Head of caudate nucleus (tissue), 42 donors: ENCODE measurements at places on chromosomes 5 and 9.

DNA sequence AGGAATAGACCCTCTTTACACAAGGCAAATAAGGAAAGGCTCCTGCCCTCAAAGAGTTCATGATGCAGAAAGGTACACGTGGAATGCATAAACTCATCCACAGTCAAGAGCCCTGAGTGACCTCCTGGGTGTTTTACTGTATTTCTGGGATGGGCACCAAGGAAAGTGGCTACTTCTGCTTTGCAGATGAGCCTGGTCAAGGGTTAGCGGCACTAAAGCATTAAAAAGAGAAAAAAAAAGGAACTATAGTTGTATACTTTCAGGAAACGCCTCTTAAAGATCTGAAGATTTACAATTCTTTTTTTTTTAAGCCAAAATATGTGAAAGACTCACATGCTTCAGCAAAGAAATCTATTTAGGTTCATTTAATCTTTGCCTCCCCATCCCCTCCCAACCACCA is 366.2 kb upstream of the PDE4D start:
- no peak for DNase-seq

DNA sequence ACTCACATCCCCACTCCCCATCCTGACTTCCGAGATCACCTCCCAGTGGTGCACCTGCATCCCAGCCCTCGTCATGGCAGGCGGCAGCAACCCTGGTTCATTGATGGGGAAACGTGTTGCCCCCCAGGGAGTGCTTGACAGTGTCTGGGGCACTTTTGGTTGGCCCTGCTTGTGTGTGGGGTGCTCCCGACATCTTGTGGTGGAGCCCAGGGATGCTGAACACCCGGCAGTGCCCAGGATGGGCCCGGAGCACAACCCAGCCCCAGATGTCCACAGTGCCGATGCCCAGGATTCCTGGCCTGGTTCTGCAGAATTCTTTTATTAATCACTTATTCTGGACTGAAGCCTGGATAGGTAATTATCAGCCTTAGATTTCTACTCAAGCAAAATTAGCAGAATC is 3.7 kb downstream of the MRPL36 start:
- DNase-seq: peak; percentile 25

DNA sequence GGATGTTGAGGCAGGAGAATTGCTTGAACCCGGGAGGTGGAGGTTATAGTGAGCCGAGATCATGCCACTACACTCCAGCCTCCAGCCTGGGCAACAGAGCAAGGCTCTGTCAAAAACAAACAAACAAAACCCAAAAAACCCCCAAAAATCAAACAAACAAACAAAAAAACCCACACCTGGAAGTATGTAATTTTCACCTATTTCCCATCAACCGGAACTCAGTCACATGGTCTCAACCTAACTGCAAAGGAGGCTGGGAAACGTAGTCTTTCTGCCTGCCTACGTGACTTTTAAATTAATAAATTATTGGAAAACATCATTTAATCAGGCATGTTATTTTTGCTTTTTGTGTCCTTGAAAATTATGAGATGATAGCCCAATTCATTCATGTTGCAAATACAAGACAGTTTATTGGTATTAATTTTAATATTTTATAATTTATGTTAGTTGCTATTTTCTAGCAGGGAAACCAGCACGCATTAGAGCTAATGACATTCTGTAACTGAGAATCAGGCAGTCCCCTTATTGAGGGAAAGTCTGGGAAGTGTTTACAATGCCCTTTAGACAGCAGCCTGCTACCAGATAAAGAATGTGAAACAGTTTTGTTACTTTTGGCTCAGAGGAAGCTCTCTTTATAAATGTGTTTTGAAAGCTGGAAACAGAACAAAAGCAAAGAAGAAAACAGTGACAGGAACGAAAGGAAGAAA is 110.3 kb downstream of the NXNL2 start:
- no peak for DNase-seq

DNA sequence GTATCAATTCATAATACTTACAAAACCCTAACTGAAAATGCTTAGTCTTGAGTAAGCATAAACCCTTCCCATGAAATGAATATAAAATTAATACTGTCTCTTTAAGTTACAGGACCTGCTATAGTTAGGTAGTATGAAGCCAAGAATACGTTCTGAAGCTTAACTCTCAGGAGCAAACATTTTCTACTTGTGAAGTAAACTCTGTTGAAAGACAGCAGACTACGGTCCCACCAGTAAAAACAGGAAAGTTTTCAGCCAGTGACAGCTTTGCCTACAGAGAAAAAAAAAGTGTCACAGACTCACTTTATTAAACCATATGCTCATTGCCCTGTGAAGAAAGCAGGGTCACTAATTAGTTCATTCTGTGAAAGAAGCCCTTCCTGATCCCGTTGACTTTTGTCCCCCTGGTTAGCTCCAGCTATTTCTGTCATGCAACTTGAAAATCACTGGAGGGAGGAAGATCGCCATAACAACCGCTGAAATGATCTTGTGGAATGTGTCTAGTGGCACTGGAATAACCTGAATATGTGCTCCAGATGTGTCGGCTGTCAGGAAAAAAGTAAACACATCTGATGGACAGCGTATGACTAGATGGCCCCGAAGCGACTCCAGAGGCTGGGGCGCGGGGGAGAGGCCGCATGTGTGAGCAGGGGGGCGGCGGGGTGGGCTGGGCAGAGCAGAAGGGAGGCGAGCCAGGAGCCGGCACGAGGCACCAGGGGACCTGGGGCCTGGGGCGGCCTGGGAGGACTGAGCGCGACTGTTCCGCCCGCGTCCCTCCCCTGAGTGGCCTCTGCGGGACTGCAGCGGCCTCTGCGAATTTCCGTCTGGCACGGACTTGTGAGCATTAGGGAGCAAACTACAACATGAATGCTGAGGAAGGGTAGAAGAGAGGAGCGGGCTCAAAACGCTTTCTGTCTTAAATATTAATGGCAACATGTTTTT is 41.9 kb downstream of the BNC2 start:
- no peak for DNase-seq

- no peak for DNase-seq
These were observed 378.6 kb downstream of the ICE1 start for GRCh38 chr5:5800801-5801761.

GRCh38 chr5:6826756-6827155 is 113.5 kb downstream of the TENT4A start:
- DNase-seq: no peak

DNA sequence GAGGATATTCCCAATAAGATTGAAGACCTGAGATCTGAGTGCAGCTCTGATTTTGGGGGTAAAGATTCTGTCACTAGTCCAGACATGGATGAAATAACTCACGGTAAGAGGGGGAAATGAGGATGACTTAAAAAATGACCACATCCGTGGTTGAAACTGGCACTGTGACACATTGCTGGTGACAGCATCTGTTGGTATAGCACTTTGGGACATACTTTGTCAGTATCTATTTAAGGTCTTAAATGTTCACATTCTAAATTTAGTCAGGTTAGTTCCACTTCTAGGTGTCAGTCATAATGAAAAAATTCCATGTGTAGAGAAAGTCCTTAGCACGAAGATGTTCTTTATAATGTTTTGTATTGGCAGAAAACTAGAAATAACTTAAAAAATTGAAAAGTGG is 70.9 kb downstream of the GAPVD1 start:
- DNase-seq: no peak

DNA sequence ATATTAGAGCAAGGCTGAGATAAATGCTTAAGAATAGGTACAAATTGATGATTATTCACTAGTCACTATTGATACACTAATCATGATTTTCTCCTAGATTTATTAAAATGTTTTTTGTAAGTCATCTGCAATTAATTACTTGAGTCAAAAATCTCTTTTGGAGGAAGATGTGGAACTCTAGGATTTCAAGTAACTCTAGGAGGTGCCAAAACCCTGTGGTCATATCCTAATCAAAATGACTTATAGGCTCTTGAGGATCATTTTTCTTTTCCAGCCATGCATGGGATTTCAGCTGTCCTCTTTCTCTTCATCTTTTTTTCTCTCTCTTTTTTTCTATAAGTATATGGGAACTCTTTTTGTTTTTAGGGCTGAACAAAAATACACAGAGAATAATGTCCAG is 141.8 kb upstream of the CD180 start:
- DNase-seq: no peak

GRCh38 chr9:87707805-87708506 is 18.0 kb upstream of the CTSL start:
- DNase-seq: no peak

GRCh38 chr9:26369093-26369492 is 523.5 kb downstream of the CAAP1 start:
- no peak for DNase-seq

DNA sequence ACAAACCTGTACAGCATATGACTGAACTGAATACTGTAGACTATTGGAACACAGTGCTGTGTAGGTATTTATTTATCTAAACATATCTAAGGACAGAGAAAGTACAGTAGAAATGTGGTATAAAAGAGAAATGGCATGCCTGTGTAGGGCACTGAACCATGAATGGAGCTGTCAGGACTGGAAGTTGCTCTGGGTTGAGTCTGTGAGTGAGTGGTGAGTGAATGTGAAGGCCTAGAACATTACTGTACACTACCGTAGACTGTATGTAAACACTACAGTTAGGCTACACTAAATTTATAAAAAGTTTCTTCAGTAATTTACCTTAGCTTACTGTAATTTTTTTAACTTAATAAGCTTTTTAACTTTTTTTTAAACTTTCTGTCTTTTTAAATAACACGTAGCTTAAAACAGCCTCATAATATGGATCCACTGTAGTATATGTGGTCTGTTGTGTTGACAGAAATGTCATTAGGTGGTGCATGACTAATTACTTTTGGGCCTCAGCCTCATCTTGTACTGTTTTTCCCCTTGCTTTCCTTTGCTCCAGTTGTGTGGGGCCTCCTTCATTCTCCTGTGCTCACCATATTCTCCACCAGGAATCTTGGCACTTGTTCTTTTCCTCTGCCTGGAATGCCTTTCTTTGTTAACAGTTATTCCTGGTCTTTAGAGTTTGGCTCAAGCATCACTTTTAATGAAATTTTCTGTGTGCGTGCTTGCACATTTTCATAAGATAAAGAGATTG is 8.8 kb downstream of the SPIN1 start:
- DNase-seq: no peak

GRCh38 chr5:144198386-144198785 is 27.7 kb downstream of the KCTD16 start:
- DNase-seq: no peak

- DNase-seq: no peak
These were observed 30.0 kb upstream of the SUSD3 start for GRCh38 chr9:93028448-93029006.

GRCh38 chr9:116300360-116300870 is 146.8 kb downstream of the PAPPA start:
- DNase-seq: no peak

DNA sequence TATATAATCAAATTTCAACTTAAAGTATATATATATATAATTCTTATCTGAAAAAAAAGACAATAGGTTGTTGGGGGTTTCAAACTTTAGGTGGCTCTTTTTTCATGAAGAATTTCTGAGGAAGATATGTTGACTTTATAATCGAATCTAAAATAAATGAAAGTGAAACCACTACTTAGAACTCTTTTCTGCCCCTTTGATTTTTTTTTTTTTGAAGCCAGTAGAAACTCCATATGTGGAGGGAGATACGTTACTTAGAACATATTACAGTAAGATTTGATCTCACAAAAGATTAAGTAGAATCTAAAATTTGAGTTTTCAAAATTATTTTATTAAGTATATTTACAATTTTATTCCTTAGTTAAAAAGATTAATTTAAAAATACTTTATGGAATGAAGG is 96.9 kb downstream of the ATG10 start:
- DNase-seq: no peak

GRCh38 chr9:120985819-120986222 is 59.2 kb upstream of the TRAF1 start:
- no peak for DNase-seq

DNA sequence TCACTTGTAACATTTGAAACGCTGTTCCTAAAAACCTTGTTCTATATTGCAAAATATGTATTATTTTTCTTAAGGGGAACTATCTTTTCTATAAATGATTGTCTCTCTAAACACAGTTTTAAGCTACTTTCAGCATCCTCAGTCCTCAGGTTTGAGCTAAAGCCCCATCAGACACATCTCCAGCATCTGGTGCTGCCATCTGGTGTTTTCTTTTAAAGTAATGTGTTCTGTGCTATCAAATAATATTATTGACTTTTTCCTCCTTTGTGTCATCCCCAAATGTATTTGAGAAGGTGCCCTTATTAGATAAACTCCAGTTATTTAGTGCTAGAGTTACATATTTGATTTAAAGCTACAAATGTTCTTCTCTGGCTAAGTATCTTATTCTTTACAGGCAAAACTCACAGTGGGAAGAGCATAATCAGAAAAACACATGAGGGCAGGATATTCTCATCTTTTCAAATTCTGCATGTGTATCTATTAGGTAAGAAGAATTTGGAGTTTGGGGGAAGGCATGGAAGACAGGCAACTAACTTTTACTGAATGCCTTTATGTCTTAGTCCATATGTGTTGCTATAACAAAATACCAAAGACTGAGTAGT is 27.5 kb downstream of the ZNF474 start:
- no peak for DNase-seq

GRCh38 chr5:132098151-132098594 is 24.6 kb downstream of the CSF2 start:
- no peak for DNase-seq

- no peak for DNase-seq
These were observed 1026.9 kb downstream of the PTPRD start for GRCh38 chr9:9585920-9586319.

GRCh38 chr5:79512471-79513307 is 1.2 kb downstream of the HOMER1 start:
- peak; percentile 34 for DNase-seq

DNA sequence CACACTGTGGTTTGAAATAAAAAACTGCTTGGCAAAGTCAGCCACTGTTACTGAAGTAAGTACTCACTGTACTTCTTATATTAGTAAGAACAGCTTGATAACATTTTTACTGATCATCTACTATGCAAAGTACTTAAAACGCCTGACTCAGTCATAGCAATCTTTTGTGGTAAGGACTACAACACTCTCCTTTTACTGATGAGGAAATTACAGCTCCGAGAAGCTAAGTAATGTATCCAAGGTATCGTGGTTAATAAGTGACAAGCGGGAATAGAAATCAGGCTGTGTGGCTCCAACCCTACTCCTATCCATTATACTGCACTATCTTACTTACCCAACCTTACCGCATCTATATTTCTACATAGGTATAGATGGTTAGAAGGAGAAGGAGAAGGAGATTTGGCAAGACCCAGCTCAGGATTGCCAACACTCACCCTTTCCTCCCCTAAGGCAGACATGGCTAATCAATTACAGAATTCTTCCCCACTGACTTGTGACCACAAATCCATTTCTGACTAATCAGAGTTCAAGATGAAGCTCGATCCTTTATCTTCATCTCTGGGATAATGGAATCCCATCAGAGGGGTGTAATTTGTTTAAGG is 281.4 kb downstream of the SPOCK1 start:
- no peak for DNase-seq

GRCh38 chr5:151151793-151152192 is 5.8 kb downstream of the ANXA6 start:
- no peak for DNase-seq

DNA sequence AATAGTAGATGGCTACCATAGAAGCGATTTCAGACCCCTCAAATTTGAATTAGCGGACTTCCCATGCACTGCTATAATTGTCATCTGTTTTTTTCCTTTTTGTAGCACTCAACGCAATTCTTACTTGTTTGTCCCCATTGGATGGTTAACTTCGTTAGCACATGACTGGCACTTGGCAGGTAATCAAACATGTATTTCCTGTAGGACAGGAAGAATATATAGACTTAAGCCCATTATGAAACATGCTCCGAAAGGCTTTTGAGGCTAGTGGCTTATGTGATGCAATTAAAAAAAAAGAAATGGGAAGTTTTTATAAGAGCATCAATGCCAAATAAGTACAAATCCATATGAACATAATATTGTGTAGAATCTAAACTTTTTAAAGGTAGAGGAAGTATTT is 301.2 kb downstream of the PSAT1 start:
- no peak for DNase-seq

- no peak for DNase-seq
These were observed 64.5 kb downstream of the MCTP1 start for GRCh38 chr5:95220381-95220780.
